Forelimb muscle (tissue), 1 donor: ENCODE measurements at places on chromosomes 16 and 17. TPM values are rescaled to one million over a fixed set of nuclear protein-coding genes. Genes with fewer than 3 reads are reported as not detected.
A peak's percentile ranks its signal among the peaks of the same experiment; 100 is the strongest.

GRCh38 chr16:8310323-8310722 lies 280.0 kb downstream of the TMEM114 start:
- peak; percentile 9 for DNase-seq

WFDC1 gene
- polyA plus RNA-seq = 1.8 TPM

IRX5 gene
- 1.6 TPM for polyA plus RNA-seq

DNA sequence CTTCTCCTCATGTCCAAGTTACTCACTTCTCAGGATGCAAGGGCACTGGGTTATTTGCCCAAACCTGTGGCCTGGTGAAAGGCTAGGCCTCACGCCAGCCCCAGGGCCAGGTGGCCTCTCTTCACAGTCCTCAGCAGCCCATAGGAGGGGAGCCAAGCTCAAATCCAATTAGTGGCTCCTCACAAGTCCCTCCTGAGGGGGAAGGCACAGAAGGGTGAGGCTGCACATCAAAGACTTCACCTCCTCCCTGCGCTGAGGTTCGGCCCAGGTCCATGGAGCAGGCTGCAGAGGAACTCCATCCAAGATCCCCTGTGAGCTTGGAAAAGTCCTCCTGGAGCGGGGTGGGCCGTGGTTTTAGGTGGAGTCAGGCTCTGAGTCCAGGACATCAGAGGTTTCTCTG lies 320.0 kb downstream of the FOXL1 start:
- no peak for DNase-seq

DNA sequence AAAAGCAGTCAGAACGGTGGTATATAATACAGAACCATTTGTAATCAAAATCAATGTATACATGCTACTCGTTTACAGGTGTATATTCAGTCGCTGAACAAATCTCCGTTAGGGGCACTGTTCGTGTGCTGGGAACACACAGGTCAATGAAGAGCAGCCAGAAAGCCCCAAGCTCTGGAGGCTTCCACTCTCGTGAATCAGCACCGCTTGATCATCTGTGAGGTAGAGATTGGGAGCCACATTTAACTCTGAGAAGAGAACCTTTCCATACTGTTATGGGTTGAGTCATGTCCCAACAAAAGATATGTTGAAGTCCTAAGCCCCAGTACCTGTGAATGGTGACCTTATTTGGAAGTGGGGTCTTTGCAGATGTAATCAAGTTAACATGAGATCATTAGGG lies 5.4 kb upstream of the CYTH1 start:
- no peak for DNase-seq

- no peak for DNase-seq
Measured at GRCh38 chr17:44155488-44155887, 13.8 kb downstream of the HROB start.

- no peak for DNase-seq
Measured at GRCh38 chr17:67004181-67004580, 39.7 kb downstream of the CACNG4 start.
